ENCODE measurements at places on chromosomes 12 and 14. TPM values are rescaled to one million over a fixed set of nuclear protein-coding genes. Genes with fewer than 3 reads are reported as not detected.

Gene TMEM52B
- total RNA-seq: 0.57 TPM

Gene IGFBP6
- 53.5 TPM for total RNA-seq

Gene FOXG1
- total RNA-seq: 1.8 TPM

GRCh38 chr14:69077841-69078240 lies 75.1 kb downstream of the DCAF5 start:
- DNase-seq: peak; percentile 73

DNA sequence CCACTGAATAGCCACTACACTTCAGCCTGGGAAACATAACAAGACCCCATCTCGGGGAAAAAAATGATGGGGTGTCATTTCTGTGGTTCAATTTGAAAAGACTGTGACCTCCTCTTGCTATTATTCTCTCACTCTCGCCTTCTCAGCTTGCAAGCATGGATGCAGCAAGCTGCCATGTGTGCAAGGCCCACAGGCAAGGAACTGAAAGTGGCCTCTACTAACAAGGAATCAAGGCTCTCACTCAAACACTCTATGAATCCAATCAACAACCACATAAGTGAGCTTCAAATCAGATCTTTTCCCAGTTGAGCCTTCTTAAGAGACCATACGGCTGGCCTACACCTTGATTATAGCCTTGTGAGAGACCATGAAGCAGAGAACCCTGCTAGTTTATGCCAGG lies 17.9 kb upstream of the DHRS7 start:
- DNase-seq: no peak

GRCh38 chr14:73368616-73369015 lies 89.7 kb downstream of the NUMB start:
- no peak for DNase-seq

Gene IL31
- total RNA-seq: not detected

Gene CLEC6A
- total RNA-seq: not detected

Gene RND1
- 4.7 TPM for total RNA-seq

DNA sequence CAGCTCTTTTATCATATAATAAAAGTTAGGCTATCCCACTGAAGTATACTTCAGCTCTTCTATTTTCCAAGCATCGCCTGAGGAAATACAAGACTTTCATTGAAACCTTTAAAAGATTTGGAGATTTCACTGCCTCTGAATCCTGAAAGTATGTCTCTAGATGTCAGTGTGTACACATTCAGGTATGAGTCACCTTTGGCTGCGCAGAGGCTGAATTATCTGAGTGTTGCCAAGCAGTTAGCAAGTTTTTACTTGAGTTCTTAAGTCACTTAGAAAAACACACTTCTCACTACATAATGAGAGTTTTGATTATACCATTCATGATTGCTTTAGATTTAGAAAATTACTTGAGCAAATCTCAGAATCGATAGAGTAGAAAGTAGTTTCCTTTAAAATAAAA lies 210.3 kb downstream of the TMTC2 start:
- peak; percentile 3 for DNase-seq

- DNase-seq: no peak
Measured at GRCh38 chr14:77025744-77026165, 2.8 kb downstream of the IRF2BPL start.

GRCh38 chr12:27176765-27177164 lies 67.3 kb upstream of the STK38L start:
- DNase-seq: peak; percentile 38

GRCh38 chr12:102438827-102439210 lies 41.5 kb downstream of the IGF1 start:
- DNase-seq: no peak

GRCh38 chr12:69922999-69923398 lies 98.0 kb downstream of the MYRFL start:
- DNase-seq: no peak

GRCh38 chr12:12745576-12746211 lies 28.5 kb downstream of the CDKN1B start:
- peak; percentile 46 for DNase-seq

Gene RFX4
- not detected for total RNA-seq

Gene SLC2A14
- not detected for total RNA-seq

- DNase-seq: no peak
Measured at GRCh38 chr12:132456944-132457495, 32.9 kb upstream of the FBRSL1 start.

DNA sequence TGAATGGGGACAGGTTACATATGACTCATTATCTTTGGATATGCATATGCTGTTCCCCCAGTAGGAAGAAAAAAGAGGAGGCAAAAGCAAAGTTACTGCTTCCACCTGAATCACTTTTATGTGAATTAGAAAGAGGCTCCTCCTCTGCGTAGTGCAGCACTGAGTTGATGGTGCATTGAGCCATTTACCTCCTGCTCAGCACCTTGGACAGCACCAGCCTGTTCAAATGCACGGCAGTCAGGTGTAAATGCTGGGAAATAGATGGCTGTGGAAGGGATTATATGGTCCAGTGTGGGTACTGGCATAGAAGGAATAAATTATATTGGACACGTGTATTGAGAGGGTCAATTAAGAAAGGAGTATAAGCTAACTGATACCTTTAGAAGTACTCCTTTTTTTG lies 541.9 kb upstream of the SEL1L start:
- peak; percentile 4 for DNase-seq

- DNase-seq: no peak
Measured at GRCh38 chr12:5507401-5507935, 75.6 kb downstream of the NTF3 start.

DNA sequence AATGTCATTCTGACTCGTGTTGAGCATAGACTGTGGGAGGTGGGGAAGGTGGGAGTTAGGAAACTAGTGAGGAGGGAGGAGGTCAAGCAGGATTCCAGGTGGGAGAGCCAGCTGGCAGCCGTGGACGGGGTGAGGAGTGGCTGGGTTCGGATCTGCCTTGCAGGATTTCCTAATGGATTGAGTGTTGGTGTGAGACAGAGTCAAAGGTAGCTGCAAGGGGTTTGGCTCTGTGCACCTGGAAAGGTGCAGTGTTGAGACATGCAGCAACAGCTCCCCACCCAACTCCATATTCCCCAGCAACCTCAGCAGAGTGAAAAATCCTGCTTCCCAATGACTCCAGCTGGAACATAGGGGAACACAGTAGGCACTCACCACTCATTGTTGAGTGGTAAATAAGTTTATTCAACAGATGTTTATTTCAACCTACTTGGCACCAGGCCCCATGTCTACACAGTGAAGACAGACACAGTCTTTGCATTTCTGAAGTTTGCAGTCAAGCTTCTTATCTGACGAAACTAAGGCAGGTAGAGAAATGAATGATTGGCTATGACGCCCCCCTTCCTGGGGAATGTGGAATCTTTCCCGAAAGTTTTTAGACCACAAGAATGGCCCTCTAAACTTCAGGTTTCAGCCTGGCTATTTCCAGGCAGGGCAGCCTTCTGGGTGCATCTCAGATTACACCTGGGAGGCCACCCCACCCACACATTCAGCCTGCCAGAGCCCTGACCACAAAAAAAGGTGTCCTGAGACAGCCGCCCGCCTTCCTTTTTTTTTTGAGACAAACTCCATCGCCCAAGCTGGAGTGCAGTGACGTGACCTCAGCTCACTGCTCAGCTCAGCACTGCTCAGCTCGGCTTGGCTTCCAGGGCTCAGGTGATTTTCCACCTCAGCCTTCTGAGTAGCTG lies 37.9 kb upstream of the PLEKHG6 start:
- DNase-seq: peak; percentile 70

Gene CPNE6
- total RNA-seq: not detected

DNA sequence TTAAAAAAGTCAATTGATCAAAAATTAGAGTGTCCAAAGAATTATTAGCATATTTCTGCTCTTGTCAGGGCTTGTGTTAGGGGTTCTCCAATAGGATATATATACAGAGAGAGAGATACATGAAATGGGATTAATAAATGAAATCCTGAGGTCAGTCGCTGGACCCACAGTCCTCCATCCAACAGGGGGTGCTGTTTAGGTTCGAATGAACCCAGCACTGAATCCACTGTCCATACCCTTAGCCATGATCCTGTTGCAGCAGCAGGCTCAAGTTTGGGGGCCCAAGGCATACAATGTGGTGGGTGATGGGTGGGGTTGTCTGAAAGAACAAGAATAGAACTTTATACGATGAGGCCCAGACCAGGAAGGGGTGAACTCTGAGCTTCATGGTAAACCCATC lies 780 bp upstream of the MYO1H start:
- no peak for DNase-seq

DNA sequence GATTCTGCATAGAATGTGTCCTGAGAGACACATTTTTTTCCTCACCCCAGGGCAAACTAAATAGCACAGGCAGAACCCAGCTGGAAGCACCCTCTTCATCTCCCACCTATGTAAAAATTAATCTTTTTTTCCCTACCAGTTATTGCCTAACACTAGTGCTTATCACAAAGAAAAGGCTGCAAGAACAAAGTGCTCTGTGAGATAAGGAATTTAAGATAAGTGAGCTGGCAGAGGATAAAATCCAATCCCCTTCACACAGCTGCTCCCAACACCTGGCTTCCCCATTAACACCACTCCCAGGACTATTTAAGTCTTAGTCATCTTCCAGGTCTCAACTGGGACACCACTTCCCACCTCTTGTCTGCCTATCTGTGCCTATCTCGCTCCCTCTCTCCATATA lies 75.2 kb downstream of the TTC9 start:
- DNase-seq: no peak

Data from Daoy (cell line).